Temporal lobe (tissue), 4 donors: ENCODE measurements at places on chromosomes 4 and X. TPM values are rescaled to one million over a fixed set of nuclear protein-coding genes. Genes with fewer than 3 reads are reported as not detected.

Gene GJB1
- total RNA-seq, result under 0.01 TPM

Gene PDCL2
- not detected for total RNA-seq

Gene KDM6A
- 31.7 TPM for total RNA-seq

Gene CACNA1F
- not detected for total RNA-seq

Gene SPANXN3
- not detected for total RNA-seq

Gene SCML2
- 9.1 TPM for total RNA-seq

Gene CDKL2
- total RNA-seq, result 41.8 TPM

Gene ANXA10
- 0.25 TPM for total RNA-seq

Gene MAB21L2
- not detected for total RNA-seq

Gene RAB41
- not detected for total RNA-seq

Gene SSX2B
- total RNA-seq, result not detected

Gene FANCB
- 7.4 TPM for total RNA-seq

Gene UGT2B15
- total RNA-seq, result not detected

Gene COQ2
- total RNA-seq, result 9.1 TPM

Gene GABRB1
- 72.0 TPM for total RNA-seq

Gene TRIM60
- not detected for total RNA-seq

Gene NLGN3
- total RNA-seq, result 34.7 TPM

Gene CXorf49B
- not detected for total RNA-seq

Gene PPP4R3C
- total RNA-seq, result not detected

Gene SPRY1
- total RNA-seq, result 16.0 TPM

Gene YIPF7
- total RNA-seq, result 2.0 TPM

Gene CCDC149
- total RNA-seq, result 19.2 TPM

Gene NUDT10
- total RNA-seq, result 39.1 TPM

Gene CXCL13
- not detected for total RNA-seq

Gene PCDH18
- total RNA-seq, result 17.9 TPM

Gene RAI2
- total RNA-seq, result 3.4 TPM

Gene FAM149A
- total RNA-seq, result 30.5 TPM

Gene DRD5
- total RNA-seq, result 0.74 TPM

Gene POU4F2
- total RNA-seq, result not detected

Gene CCNA2
- 3.9 TPM for total RNA-seq

Gene UGT2B7
- not detected for total RNA-seq

Gene FGF5
- total RNA-seq, result 1.2 TPM

Gene HSFX4
- total RNA-seq, result not detected

Gene PDGFRA
- total RNA-seq, result 67.9 TPM
